Kidney glomerular epithelial cell (primary cell): ENCODE measurements at places on chromosomes 7 and 10.

GRCh38 chr10:97075961-97076525, 109.7 kb downstream of the SLIT1 start:
- no peak for DNase-seq

GRCh38 chr10:69858201-69858600, 56.5 kb downstream of the COL13A1 start:
- DNase-seq = no peak

- DNase-seq = peak; percentile 3
These were observed 347.8 kb upstream of the NFE2L3 start for GRCh38 chr7:25804154-25804553.

DNA sequence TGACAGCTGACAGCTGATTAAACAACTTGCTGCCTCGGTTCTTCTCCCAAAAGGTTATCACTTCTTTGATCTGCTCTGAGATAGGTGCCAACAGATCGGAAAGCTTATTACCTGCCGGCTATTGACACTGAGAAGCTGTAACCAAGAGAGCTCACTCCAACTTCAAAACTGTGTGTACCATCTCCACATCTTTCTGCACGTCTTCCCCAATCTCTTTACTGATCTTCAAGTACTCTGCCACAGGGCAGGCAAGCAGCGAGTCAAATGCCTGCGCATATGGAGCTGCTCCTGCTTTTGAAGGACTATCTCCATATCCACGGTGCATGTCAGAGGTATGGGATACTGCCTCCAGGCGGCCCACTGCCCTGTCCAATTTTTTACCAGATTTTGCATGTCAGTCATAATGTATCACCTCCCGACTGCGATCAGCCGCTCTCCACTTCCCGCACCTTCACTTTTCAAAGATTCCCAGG, 352 bp upstream of the ZNF485 start:
- DNase-seq = no peak

DNA sequence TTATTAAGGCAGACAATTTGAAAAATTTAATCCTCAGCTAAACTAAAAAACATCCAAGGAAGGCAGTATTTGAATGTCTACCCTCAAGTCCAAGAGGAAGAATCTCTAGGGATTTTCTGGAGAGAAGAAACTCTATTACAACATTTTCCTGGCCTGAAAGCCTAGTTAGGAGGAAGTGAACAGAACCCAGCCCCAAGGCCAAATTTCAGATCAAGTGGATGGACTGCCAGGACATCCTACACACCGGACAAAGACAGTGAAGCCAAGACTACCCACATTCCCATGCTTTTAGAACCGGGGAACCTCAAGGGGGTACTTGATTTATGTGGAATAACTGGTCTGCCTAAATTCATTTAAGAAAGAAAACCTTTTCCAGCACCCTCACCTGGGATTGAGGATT, 108.9 kb upstream of the MEOX2 start:
- DNase-seq = no peak

- peak; percentile 47 for DNase-seq
These were observed 5.8 kb downstream of the TCF7L2 start for GRCh38 chr10:112955582-112956421.

GRCh38 chr10:100805543-100806355, 60.4 kb downstream of the PAX2 start:
- no peak for DNase-seq
